ENCODE measurements at places on chromosomes 5 and 9. TPM values are rescaled to one million over a fixed set of nuclear protein-coding genes. Genes with fewer than 3 reads are reported as not detected.

DNA sequence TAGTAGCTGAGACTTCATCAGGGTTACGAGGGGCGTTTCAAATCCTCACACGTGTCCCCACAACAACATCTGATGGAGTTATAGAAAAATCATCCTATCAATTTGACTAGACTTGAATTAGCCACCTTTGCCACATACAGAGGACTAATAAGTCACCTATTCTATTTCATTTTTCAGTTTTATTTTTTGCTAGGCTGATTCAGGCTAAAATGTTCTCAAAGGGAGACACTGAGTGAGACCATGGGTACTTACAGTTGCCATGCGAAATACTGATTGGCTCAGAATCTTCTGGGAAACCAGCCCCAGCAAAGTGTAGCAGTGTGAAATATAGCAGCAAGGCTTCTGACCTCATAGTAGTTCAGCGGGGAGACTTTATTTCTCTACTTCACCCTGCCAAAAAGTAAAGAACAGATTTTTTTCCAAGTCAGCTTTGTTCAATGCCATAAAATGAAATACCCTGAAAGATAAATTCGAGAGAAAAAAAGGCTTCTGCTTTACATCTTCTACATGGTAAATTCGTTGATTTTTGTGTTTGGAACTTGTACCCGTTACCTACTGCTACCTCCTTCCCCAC is 69.9 kb downstream of the SEMA6A start:
- no peak for DNase-seq
- no peak overlapping the region for H3K27ac ChIP-seq
- no peak overlapping the region for H3K4me3 ChIP-seq
- no peaks in the 10 kb centered on the region for H3K4me1 ChIP-seq

GRCh38 chr5:168319774-168320173 is 28.3 kb downstream of the WWC1 start:
- no peak for DNase-seq
- no peak overlapping the region for H3K27ac ChIP-seq
- H3K27me3 ChIP-seq: no peaks in the 10 kb centered on the region
- no peaks in the 10 kb centered on the region for H3K36me3 ChIP-seq

DNA sequence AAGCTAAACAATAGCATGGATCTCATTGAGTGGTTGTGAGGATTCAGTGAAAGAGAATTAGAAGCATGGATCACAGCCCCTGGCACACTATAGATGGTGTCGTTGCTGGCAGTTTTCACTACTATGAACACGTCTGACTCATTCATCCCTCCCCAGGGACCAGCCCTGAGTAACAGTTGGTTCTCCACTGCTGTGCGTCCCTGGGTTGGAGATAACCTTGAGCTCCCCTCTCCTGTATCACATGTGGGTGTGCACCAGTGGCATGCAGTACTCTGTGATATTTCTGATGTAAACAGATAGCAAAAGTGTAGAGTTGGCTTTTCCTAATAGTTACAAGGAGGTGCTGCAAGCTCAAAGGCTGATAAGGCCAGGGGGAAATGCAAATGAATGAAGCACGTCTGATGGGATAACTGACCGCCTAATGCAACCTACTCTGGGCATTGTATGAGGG is 8.8 kb upstream of the LCP2 start:
- no peaks in the 10 kb centered on the region for H3K36me3 ChIP-seq
- no peaks in the 10 kb centered on the region for H3K4me1 ChIP-seq
- no peak overlapping the region for H3K27ac ChIP-seq
- H3K27me3 ChIP-seq: no peaks in the 10 kb centered on the region
- no peak for DNase-seq
- H3K4me3 ChIP-seq: no peak overlapping the region

DNA sequence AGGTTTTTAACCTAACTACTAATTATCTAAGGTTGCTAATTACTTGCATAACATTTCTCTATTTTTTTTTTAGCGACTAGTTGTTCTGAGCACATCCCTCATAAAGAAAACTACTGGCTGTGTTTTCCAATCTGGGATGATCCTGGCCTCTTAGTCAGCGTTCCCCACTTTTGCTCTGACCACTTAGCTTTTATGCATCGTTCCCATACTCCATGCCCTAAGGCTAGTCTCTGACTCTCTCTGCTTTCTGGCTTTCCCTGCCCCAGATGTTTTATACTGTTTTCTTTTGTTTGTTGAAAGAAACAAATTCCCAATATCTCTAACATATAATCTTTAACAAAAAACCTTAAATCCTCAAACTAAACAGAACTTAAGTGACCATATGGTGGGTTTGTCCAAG is 217.9 kb downstream of the SPATA31D1 start:
- H3K36me3 ChIP-seq: no peaks in the 10 kb centered on the region
- no peaks in the 10 kb centered on the region for H3K27me3 ChIP-seq
- DNase-seq: no peak
- H3K4me3 ChIP-seq: no peak overlapping the region
- no peaks in the 10 kb centered on the region for H3K4me1 ChIP-seq

LHX2 gene
- total RNA-seq: 0.64 TPM

DNA sequence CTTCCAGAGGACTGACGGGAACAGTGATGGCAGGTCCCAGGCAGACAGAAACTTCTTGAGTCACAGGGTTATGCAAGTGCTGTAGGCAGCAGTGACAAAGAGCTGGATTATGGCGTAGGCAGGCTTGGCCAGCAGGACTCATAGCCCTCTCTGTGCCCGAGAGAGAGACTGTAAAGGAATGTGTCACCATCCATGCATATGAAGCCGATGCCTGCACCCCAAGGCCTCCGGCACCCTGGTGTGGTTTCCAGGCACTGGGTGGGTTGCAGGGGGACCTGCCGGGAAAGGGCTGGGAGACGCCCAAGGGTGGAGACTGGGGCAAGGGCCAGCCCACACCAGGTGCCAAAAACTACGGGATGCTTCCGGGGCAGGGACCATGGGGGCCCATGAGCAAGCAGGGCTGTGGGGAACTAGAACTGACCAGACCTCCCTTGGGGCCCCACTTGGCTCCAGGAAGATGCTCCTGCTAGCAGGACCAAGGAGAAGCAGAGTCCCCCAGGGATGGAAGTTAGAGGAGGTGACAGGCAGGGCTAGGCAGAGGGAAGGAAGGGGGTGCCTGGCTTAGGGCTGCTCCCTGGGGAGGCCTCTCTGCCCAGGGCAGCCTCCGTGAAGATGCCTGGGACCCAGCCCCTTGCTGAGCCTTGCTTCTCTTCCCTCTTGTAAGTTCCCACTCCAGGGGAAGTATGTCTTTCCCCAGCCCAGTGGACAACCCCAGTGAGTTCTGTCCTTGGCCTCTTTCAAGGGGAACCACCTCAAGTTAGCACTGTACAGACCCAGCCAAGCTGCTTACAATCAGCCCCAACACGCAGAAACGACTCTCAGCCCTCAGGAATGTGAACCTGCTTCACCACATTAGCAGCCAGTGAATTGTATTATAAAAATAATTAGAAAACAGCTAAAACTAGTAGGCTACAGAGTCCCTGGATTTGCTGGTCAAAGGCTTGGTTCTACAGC is 10.5 kb upstream of the IPPK start:
- no peaks in the 10 kb centered on the region for H3K4me1 ChIP-seq
- H3K27ac ChIP-seq: no peak overlapping the region
- no peak overlapping the region for H3K4me3 ChIP-seq
- no peak for DNase-seq
- no peaks in the 10 kb centered on the region for H3K27me3 ChIP-seq

CBY3 gene
- total RNA-seq: not detected

- no peak overlapping the region for H3K4me3 ChIP-seq
- no peaks in the 10 kb centered on the region for H3K27me3 ChIP-seq
- no peaks in the 10 kb centered on the region for H3K36me3 ChIP-seq
- H3K27ac ChIP-seq: no peak overlapping the region
- DNase-seq: no peak
Measured at GRCh38 chr9:100595391-100596199, 17.7 kb downstream of the CAVIN4 start.

DNA sequence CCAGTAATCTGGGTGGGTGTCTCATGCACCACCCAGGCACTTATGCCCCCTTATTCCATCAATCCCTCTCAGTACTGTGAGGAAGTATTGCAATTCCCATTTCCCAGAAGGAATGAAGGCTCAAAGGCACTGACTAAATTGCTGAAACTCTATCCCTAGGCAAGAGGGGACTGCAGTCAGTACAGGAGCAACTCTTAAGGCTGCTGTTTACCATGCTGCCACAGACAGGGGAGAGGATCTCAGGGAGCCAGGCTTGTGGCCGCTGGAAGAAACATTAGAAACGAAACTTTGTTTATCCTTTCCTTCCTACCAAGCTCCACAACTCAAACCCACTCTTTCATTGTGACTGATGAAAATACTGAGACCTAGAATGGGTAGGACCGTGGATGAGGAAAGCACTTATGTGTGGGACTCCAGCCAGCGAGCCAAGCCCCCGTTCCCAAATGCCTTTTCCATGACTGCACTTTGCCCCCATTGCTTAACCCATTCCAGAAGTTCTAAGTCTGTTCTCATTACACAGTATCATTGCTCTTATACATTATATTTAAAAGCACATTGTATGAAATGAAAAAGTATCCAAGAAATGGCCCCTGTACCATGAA is 54.3 kb downstream of the TLE1 start:
- no peak for DNase-seq
- no peaks in the 10 kb centered on the region for H3K27me3 ChIP-seq

GRCh38 chr5:172864747-172865146 is 30.7 kb downstream of the ERGIC1 start:
- H3K36me3 ChIP-seq: no peaks in the 10 kb centered on the region
- no peak overlapping the region for H3K27ac ChIP-seq
- no peak for DNase-seq
- peaks cover 8% of the 10 kb centered on the region for H3K4me1 ChIP-seq
- H3K27me3 ChIP-seq: no peaks in the 10 kb centered on the region

MAP1B gene
- total RNA-seq: 2.4 TPM

RETREG1 gene
- 32.4 TPM for total RNA-seq

GRCh38 chr5:122390154-122390553 is 78.1 kb downstream of the SNCAIP start:
- no peak overlapping the region for H3K4me3 ChIP-seq
- H3K36me3 ChIP-seq: no peaks in the 10 kb centered on the region
- H3K27me3 ChIP-seq: no peaks in the 10 kb centered on the region
- H3K27ac ChIP-seq: no peak overlapping the region
- no peaks in the 10 kb centered on the region for H3K4me1 ChIP-seq
- no peak for DNase-seq

DNA sequence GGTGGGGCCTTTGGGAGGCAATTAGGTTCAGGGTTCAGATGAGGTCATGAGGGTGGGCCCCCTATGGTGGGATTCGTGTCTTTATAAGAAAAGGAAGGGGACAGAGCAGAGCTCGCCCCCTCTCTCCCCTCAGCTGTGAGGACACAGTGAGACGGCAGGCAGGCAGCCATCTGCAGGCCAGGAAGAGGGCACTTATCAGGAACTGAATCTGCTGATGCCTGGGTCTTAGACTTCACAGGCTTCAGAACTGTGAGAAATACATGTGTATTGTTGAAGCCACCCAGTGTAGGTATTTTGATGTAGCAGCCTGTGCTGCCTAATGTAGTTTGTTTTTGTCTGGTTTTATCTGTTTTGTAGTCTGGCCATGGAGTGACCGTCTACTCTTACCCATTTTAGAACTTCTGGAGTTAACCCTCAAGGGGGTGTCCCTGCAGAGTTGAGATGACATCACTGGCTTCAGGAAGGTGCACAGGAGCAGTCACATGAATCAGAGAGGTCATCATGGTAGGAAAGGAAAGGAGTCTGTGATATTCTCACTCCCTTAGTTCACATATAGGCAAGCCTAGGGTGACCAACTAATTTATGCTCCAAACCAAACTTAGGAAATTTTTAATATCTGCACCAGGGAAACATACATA is 71.0 kb downstream of the LRRC70 start:
- H3K4me1 ChIP-seq: no peaks in the 10 kb centered on the region
- no peak overlapping the region for H3K4me3 ChIP-seq
- no peak for DNase-seq
- no peaks in the 10 kb centered on the region for H3K27me3 ChIP-seq

DNA sequence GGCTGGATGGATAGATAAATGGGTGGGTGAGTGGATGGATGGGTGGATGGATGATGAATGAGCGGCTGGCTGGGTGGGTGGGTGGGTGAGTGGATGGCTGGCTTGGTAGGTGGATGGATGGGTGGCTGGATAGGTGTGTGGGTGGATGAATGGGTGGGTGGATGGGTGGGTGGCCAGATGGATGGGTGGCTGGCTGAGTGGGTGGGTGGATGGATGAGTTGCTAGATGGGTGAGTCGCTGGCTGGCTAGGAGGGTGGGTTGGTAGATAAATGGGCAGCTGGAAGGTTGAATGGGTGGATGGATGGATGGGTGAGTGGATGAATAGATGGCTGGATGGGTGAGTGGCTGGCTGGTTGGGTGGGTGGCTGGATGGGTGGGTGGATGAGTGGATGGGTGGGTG is 27.9 kb upstream of the CEP72 start:
- H3K27me3 ChIP-seq: no peaks in the 10 kb centered on the region
- no peaks in the 10 kb centered on the region for H3K4me1 ChIP-seq
- no peaks in the 10 kb centered on the region for H3K36me3 ChIP-seq
- H3K4me3 ChIP-seq: no peak overlapping the region
- H3K27ac ChIP-seq: no peak overlapping the region

DNA sequence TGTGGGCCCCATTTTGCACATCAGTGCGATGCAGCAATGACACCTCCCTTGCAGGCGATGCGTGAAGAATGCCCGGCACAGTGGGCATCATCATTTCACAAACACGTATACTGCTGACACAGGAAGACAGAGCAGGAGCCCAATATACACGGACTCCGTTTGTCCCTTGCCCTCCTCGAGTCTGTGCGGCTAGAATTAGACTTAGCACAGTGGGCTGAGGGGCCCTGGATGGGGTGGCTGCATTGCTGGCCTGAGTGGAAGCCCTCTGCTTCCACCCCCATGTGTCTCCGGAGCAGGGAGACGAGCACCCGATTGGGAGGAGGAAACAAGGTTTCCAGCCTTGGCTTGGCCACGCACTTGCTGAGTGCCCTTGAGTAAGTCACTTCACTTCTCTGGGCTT is 40.8 kb downstream of the GSN start:
- H3K4me1 ChIP-seq: no peaks in the 10 kb centered on the region
- no peak overlapping the region for H3K4me3 ChIP-seq
- H3K27ac ChIP-seq: no peak overlapping the region
- no peaks in the 10 kb centered on the region for H3K36me3 ChIP-seq
- H3K27me3 ChIP-seq: no peaks in the 10 kb centered on the region

- no peaks in the 10 kb centered on the region for H3K27me3 ChIP-seq
- no peak overlapping the region for H3K27ac ChIP-seq
- DNase-seq: no peak
Measured at GRCh38 chr9:90995516-90995915, 193.9 kb downstream of the SYK start.

GRCh38 chr5:56751572-56752313 is 63.6 kb upstream of the MAP3K1 start:
- DNase-seq: no peak
- H3K27me3 ChIP-seq: no peaks in the 10 kb centered on the region
- H3K27ac ChIP-seq: no peak overlapping the region
- H3K4me3 ChIP-seq: no peak overlapping the region
- no peaks in the 10 kb centered on the region for H3K4me1 ChIP-seq

MYMK gene
- total RNA-seq: not detected

ANGPTL2 gene
- total RNA-seq: 3.3 TPM

OR1L1 gene
- not detected for total RNA-seq

- no peaks in the 10 kb centered on the region for H3K27me3 ChIP-seq
- DNase-seq: no peak
- H3K4me3 ChIP-seq: no peak overlapping the region
- H3K4me1 ChIP-seq: no peaks in the 10 kb centered on the region
- H3K36me3 ChIP-seq: no peaks in the 10 kb centered on the region
Measured at GRCh38 chr5:155676967-155677366, 650.0 kb upstream of the SGCD start.

Data from right lobe of liver (tissue), 6 donors.